ENCODE measurements at places on chromosomes 16 and 17.

- no peak for DNase-seq
Measured at GRCh38 chr16:73615071-73615940, 567.4 kb upstream of the ZFHX3 start.

GRCh38 chr17:65990593-65990992, 201.3 kb downstream of the CEP112 start:
- no peak for DNase-seq

- no peak for DNase-seq
Measured at GRCh38 chr16:53744449-53744848, 40.5 kb downstream of the FTO start.

- no peak for DNase-seq
Measured at GRCh38 chr17:58432806-58433573, 15.7 kb upstream of the RNF43 start.

DNA sequence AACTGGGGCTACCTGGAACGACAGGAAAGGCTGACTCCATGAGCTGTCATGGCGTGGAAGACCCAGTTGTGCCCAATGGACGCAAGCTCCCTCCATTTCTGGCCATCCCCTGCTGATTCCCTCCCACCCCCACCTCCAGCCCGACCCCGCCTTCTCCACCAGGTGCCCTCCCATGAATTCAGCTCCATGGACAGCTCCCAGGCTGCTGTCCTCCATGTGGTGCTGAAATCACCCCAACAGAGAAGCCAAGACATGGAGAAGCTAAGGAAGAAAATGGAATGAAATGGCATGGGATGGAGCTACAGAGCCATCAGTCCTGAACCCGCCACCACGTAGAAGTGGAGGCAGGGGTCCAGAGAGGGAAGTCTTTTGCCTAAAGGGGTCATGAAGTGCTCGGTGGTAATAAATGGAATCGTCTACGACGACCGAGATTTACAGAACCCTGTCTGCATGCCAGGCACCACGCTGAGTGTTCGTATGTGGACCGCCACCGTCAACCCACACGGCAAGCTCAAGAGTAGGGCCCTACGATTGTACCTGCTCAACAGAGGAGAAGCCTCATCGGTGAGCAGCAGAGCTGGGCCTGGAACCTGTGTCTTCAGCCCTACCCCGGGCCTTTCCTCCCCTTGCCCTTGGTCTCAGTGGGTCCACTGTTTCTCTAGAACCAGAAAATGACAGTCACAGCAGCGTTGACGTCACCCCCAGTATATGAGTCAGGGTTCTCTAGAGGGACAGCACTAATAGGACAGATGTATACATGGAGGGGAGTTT, 9.3 kb upstream of the ZC3H18 start:
- peak; percentile 25 for DNase-seq

DNA sequence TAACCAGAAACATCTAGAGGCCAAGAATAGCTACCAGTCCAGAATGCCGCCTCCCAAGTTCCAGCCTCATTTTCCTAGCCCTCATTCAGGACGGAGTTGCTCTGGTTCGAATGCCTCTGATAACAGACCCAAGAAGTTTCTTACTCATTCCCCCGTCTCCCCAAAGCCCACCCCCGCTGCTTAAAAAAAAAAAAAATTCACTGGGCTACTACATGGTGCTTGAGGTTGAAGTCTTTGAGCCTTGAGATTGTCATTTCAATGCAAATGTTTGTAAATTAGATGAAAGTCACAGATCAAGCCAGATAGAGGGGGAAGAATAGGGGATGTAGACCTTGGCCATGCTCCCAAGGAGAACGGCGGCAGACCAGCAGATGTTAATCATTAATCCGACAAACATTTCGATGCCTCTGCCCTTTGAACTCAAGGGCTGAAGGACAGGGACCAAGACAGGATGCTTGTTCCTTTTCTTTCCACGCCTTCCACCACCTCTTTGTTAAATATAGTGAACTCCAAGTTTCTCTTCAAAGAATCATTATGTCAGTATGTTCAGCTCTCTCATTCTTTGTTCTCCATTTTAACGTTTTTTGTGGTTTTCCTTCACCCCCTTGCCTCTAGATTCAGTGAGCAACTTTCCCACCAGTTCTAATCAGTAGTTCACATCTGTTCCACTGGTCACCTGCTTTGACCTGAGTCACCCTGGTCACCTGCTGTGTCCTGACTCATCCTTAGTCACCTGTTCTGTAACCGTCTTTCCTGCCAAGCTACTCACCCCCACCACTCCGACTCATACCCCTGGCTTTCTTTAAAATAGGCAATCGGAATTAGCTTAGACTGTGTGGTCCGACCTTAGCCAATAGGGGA, 190.3 kb downstream of the CPPED1 start:
- DNase-seq: peak; percentile 26

DNA sequence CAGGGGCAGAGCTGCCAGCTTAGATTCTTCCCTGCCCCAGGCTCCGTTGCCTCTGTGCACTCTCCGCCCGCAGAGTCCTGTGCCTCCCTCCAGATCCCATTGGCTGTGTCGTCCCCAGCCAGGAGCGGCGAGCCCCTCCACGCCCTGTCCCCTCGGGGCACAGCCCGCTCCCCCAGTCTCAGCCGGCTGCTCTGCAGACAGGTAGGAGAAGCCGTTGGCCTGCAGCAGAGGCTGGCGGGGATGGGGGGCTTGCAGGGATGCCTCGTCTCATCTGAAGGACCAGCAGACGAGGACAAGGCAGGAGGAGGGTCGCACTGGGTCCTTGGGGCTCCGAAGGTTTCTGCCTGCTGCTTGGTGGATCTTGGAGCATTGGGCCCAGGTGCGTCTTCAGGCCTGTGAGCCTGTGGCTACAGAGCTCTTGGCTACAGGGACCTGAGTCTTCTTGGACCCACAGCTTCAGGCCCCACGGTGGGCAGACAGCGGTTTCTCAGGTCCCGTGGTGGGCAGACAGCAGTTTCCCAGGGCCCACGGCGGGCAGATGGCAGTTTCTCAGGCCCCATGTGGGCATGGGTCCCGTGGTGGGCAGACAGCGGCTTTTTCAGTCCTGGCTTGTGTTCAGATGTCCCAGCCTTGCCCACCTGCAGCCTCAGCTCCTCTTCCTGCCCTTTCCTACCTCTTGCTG, 6.0 kb downstream of the TPSG1 start:
- DNase-seq: no peak

DNA sequence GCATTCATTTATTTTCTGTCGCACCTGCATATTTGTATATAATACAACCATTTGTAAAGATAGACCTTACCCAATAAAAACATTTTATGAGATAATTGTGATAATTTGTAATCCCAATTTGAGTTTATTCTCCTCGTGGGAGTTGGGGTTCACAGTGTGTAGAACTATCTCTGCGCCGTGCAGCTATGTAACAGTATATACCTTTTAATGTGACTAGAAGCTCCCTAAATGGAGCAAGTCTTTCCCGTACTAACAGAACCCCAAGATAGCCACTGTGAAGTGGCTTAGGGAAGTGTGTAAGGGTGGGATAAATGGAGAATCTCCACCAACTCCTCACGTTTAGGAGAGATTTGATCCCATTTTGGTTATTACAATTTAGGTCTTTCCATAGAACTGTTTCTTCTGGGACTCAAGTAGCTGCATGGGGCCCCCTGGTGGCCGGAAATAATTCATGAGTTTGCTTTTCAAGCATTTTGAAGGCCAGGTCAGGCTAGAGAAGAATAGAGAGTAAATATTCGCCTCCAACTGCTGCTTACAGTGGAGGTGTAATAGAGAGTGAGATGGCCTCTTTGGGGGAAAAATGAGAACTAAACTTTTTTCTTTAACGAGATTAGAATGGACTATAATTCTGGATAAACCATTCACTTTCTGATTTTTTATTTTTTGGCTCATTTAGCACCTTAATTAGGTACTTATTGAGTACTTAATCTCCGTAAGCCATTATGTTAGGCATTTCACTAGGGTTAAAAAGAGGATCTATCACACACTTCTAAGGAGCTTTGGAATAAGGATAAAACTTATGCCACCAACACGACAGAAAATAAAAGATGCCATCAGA, 4.5 kb downstream of the TMEM100 start:
- DNase-seq: peak; percentile 81

DNA sequence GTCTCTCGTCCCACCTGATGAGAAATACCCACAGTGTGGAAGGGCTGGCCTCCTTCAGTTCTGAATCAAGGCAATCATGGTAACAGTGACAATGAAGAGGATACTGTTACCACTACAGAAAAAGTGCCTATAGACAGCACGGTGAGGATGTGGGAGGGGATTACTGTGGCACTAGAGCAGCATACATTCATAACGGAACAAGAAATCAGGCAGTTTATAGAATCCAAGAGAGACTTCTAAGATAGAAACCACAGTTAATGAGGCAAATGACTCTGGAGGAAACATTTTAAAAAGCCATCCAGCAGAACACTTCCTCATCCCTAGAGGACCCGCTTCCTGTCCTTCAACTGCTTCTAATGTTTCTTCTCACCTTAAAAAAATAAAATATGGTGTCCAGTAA, 2.7 kb downstream of the RUSF1 start:
- no peak for DNase-seq

- DNase-seq: peak; percentile 79
Measured at GRCh38 chr16:592518-593306, 2.8 kb downstream of the RAB40C start.

DNA sequence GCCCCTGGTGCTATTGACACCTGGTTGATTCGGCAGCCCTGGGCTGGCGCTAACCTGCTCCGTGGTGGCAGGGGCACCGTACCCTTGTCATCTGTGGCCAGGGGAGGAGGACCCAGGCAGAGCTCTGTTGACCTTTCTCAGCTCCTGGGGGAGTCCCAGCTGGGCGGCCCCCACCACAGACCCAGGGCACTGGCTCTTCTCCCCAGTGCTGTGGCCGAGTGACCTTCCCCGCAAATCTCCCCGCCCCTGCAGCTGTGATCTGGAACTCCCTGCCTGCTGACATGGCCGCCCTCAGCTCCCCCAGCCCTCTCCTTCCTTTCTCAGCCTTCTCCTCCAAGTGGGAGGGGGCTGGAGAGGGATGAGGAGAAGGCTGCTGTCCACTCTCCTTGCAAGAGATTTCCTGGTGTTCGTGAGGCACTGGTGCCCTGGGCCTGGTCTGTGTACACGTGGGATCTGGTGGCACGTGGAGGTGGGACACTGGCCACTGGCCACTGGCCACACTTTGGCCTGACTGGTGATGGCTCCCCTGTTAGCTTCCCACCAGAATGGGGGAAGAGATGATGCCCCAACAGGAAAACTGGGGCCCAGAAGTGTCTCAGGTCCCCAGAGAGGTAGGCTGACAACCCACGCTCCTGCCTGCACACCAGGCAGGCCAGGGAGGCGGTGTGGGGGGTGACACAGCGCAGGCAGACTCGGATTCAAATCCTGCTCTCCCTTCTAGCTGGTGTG, 8.2 kb downstream of the FMNL1 start:
- peak; percentile 54 for DNase-seq

GRCh38 chr17:79791735-79792161, 5.1 kb downstream of the CBX8 start:
- no peak for DNase-seq

DNA sequence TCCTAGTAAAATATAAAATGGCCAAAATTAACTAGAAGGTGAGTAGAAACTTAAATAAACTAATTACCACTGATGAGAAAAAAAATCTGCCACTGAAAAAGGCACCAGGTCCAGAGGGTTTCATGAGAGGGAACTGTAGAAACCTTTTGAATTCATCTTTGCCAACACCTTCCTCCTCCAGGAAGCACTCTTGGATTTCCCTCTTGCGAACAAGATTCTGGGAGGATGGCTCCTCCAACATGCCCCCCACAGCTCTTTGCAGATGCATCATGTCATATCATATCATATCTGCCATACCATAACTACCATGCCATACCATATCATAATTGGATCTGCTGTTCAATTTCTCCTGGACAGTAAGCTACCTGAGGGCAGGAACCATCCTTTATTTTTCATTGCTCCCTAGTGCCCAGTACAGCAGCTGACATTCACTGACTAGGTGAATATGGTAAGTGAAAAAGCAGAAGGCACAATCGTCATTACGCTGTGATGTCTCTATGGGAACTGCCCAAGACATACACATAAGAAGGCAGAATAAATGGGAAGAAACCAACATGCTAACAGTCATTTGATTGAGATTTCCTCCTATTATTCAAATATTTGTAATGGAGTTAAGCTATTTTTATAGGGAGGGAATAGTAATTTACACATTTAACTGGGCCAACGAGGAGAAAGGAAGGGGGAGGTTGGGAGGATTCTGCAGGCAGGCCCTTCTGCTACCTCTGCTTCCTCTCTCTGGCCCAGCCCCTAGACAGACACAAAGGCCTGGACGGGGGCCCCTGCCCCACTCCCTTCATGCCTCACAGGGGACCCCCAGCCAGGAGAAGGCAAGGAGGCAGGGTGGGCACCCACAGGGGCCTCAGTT, 110.1 kb upstream of the SMURF2 start:
- peak; percentile 24 for DNase-seq

DNA sequence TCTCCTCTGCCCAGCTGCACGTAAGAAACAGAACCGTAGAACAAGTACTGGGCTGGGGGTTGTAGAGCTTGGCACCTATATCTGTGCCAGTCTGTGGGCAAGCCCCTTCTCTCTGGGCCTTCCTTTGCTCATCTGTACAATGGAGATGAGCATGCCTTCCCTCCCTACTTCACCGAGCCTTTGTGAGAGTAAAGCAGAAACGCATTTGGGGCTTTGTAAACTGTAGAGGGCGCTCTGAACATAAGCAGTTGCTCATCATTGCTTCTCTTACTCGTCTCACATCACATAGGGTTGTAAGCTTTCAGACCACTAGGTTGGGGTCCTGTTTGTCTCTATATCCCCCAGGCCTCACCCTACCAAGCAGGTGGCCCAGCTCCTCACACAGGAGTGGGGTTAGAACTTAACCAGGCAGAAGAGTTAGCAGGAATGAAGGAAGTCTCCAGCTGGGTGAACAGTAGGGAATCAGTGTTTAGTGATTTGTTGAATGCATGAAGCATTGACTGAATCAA, 15.1 kb downstream of the SAMD14 start:
- peak; percentile 82 for DNase-seq

- DNase-seq: peak; percentile 53
Measured at GRCh38 chr16:53022374-53022773, 30.3 kb downstream of the CHD9NB start.

- peak; percentile 92 for DNase-seq
Measured at GRCh38 chr16:79770244-79771064, 169.9 kb upstream of the MAF start.

DNA sequence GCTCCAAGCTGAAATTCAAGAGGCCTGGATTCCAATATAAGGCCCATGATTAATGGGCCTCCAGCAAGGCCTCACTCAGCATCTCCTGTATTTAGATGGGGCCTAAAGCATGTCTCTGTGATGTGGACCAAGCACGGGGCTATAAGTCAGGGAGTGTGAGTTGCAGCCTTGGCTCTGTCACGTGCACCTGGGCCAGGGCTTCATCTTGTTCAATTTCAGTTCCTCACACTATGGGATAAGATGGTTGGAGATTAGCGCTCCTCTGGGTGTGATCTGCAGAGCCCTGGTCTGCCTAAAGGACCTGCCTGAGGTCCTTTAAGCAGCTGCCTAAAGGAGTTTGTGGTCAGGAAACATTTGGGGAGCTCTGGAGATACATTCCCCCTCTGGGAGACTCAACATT, 25.2 kb downstream of the KLHL36 start:
- DNase-seq: peak; percentile 13

- peak; percentile 81 for DNase-seq
Measured at GRCh38 chr16:4016658-4017057, 99.6 kb downstream of the ADCY9 start.

All from suppressor macrophage (primary cell).